ENCODE measurements at places on chromosomes 4 and X.

DNA sequence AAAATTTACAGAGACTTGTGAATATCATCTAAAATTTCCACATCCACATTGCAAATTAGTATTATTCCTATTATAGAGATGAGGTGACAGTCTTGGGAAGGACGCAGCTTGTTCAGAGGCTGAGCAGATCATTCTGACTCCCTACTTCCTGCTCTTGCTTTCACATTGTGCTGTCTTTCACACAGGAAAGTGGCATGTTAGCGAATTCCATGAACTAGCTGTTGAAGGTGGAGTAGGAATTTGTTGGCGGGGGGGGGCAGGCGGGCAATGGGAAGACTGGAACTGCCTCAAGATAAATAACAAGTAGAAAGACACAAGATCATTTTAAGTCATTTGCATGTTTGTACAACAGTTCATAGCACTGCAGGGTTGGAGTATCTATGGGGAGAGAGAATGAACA, 2.3 kb downstream of the PF4V1 start:
- no peak for DNase-seq

DNA sequence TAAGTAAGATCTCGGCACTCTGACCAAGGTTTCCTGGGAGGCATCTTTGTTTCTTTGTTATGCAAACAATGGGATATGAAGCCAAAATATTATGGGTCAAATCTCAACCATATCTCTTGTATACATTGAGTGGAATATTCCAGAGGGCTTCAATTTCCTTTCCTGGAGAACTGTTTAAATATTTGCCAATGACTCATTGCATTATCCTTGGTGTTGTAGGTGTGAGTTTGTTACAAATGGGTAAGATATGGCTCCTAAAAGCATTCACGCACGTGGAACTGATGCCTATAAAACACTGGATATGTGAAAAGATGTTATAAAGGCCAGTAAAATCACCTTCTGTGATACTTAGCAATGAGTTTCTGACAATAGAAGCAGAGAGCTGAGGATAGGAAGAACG, 150.5 kb upstream of the WDR1 start:
- DNase-seq = no peak

GRCh38 chrX:48761674-48762471, at the start of gene GLOD5:
Gene GLOD5, plus strand, starts transcription at chrX:48761747. Its CDS starts 44 bp downstream, at chrX:48761791.
- peak; percentile 53 for DNase-seq

DNA sequence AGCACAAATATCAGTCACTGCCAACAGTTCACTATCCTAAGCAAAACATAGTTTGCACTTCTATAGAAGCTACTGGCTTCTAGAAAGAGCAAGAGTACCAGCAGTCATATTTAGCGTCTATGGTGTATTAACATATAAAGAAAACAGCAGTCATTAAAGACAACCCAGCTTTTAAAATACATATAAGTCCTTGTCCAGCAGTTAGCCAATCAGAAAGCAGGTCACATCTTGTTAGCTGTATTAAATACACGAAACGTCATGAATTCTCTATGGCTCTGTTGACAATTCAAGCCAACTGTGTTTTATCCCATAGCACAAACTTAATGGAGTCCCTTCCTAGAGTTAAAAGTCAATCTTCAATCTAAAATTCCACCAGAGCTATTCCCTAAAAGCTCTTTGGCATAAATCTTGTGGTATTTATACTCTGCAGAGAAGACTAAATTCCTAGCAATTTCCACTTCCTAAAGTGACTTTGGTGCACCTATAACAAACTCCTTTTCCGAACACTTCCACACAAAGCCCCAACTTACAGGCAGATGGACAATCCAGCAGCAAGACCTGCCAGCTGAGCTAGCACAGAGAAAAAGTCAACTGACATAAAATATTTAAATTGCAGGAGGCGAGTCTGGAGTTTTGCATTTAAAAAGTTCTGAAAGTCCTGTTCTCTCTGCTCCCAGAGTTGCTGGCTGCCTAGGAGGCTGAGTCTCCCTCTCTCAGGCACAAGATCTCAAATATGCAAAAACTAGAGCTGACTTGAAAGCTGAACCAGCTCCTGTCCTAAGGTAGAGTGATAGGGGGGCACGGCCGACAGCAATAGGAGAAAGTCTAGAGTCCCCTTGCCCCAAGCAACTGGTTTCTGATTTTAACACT, 1.3 kb downstream of the LDB2 start:
- DNase-seq = peak; percentile 60

DNA sequence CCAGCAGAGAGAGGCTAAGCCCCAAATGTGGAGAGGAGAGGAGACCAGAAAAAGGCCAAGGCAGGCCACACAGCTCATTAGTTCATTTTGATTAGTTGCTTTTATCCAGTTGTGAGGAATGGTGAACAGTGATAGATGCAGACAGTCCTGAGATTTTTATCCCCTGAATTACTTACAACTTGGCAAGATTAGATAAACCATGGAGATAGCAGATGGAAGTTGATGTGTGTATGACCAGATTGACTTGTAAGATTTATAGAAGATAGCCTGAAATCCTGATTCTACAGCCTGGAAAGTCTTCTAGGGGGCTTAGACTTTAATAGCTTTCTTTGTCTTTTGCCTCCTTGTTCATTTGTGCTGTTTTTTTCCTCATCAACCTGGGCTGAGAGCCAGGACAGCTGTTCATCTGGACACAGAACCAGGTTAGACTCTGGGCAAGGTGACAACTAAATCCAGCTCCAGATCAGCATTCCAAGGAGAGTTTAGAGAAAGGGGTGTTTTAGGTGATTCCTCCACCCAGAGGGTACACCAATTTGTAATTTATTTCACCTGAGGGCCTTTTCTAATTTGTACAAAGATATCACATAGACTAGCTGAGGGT, 215.5 kb downstream of the SPATA18 start:
- DNase-seq = no peak

DNA sequence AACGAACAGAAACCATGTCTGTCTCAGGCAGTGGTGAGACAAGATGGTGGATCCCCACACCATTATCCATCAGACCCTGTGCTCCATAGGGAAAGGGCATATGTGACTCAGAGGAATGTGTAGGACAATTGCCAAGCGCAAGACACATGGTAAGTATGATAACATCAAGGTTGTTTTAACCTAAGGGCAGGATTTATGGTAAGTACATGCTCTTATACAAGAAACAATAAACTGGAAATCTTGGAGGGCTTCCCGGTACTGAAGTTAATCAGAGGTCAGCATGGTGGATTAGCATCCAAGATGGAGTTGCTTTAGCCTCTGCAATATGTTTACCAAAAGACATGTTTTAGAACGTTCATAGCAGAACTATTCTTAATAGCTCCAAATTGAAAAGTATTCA, 355.0 kb downstream of the PPP1R2C start:
- peak; percentile 54 for DNase-seq

DNA sequence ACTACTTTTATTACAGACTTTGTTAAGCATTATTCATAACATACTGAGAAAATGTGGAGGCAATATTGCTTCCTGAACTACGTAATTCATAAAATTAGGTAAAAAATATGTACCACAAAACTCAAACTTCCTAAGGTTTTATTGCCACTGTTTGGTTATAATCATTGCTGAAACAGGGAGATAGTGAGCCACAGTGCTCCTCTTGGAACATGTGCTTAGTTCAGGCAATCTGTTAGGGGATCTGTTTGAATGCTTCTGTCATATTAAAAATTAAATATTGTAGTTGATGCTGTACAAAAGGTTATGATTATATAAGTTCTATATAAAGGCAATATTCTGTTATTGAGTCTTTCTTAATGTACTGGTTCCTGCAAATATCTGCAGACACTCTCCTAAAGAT, 480.7 kb downstream of the GRXCR1 start:
- DNase-seq = no peak

DNA sequence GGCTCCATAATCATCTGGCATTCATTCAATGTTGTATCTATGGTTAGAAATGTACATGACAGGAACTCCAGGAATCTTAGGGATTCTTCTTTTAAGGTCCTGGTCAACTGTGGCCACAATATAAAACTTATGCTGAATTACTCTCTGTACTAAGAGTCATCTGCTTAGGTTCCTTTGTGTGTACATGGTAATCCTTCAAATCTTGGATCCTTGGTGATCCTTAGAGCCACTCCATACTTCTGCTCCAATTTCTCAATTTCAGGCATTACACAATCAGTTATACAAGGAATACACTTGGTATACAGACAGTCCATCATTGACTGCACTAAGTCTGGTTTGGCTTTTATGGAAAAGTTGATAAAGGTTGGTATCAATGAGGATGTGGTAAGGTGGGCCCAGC, 5.8 kb downstream of the SRD5A3 start:
- no peak for DNase-seq

DNA sequence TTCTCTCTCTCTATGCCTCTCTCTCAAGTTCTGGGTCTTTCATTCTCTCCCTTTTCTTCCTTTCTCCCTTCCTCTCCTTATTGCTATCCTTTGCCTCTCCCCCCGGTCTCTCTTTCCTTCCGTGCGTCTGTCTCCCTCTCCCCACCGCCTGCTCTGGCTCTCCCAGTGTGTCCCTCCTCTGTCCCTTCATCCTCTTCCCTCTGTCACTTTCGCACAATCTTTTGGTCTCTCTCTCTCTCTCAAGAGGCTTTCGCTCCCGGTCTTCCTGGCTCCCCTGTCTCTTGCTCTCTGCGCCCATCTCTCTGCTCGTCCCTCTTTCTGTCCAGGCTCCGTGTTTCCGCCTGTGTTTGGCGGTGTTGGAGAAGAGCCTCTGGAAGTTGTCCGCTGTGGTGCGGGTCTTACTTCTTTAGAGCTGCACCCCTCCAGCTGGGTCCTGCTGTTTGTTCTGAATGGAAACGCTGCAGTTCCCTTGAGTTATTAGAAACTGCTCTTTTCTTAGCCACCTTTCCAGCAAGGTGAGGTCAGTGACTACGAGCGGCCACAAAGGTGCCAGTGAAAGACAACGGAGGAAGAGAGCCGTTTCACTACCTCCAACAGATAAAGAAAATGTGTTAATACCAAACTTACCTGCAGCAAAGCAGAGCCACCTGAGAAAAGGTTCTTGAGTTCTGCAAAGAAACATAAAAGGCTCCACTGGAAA, 1.1 kb downstream of the BMPR1B start:
- peak; percentile 2 for DNase-seq

GRCh38 chr4:106036334-106036733, 141.1 kb downstream of the NPNT start:
- no peak for DNase-seq

DNA sequence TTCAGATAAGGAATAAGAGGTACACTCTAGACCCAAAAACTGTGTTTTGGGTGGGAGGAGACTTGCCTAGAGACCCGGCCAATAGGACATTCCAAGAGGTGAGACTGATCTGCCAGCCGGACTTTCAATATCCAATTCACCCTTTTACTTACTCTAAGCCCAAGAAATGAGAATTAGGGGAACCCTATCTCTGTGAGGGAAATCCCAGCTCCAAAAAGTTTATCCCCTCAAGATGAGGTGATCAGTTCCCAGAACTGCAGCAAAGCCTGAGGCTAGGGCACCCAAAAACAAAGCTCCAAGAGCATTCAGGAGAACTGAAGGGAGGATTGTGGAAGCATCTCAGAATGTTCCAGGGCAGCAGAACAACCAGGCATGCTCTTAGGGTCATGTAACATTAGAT, 251.7 kb downstream of the PTTG2 start:
- no peak for DNase-seq

- DNase-seq = peak; percentile 4
Observed at GRCh38 chr4:185082561-185082960, 60.5 kb upstream of the SLC25A4 start.
